ENCODE measurements at places on chromosomes 7 and 10.

GRCh38 chr10:110033701-110034235, 26.0 kb downstream of the ADD3 start:
- no peak for DNase-seq

GRCh38 chr7:120091807-120092206, 181.2 kb upstream of the KCND2 start:
- DNase-seq, result no peak

DNA sequence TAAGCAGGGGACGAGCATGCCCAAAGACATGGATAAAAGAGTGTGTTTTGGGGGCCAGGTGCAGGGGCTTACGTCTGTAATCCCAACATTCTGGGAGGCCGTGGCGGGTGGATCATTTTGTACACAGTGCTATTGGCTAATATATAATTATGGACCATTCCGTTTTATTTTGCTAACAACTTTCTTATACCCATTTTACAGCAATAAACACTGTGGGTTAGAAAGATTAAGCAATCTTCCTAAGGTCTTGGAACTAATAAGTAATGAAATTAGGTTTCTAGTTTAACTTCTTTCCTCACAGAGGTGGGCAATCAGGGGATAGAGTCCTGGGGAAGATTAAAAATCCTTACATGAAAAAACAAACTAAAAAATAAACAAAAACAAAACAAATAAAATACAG, 3.4 kb downstream of the GGCT start:
- no peak for DNase-seq

DNA sequence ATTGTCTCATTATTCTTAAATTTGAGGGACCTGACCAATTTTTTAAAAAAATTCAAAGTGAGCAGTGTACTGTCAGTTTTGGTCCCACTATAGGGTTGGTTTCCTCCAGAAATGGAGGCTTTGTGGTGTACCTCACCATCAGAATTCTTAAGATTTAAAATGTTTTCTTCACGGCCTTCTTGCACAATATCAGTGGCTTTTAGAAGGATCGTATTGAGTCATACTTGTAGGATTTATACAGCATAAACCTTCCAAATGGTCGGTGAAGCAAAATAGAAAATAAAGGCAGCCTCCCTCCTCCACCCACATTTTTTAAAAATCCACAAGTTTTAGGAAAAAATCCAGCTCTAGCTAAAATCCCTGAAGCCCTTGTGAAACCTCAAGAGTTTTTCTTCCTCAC, 126.4 kb downstream of the RNLS start:
- no peak for DNase-seq

DNA sequence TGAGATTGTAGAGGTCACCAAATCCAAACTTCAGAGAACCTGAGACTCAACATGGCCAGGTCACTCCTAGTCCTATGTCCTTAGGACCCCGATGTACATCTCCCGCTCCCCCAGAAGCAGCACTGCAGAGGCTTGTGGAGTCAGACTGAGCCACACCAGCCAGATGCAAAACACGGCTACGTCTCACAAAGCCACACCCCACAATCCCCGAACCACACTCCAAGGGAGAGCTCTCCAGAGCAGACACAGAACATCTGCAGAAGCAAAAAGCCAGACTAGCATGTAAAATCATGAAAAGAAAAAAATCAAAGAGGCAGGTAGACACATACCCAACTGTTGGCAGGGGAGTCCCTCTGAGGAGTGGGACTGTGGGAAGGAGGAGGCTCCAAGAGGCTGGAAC, 104.9 kb downstream of the CTBP2 start:
- no peak for DNase-seq

GRCh38 chr7:117005449-117005848, 52.1 kb downstream of the ST7 start:
- DNase-seq, result no peak

DNA sequence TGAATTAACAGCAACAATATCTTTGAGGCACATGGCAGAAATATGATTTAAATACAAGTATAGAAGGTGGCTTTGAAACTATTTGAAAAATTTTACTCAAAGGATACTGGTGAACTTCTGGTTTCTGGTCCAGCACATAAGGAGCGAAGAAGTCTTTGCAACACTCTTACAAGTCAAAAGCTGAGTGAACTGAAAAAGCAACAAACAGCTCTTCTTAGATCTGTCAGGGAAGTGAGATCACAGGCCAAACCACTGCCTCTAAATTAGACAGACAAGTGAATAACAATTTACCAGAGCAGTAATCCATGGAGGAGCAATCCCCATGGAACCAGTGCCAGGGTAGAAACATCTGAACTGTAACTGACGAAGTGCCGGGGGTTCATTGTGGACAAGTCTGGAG, 9.6 kb upstream of the VWC2 start:
- no peak for DNase-seq

- DNase-seq, result no peak
Measured at GRCh38 chr7:46206476-46207060, 285.5 kb upstream of the IGFBP3 start.

- DNase-seq, result no peak
Measured at GRCh38 chr7:542713-543500, 23.3 kb upstream of the PDGFA start.
